Renal cortex interstitium (tissue), 15 donors: ENCODE measurements at places on chromosomes 2 and 18. TPM values are rescaled to one million over a fixed set of nuclear protein-coding genes. Genes with fewer than 3 reads are reported as not detected.

The CYP1B1 gene
- polyA plus RNA-seq, result 105 TPM

DNA sequence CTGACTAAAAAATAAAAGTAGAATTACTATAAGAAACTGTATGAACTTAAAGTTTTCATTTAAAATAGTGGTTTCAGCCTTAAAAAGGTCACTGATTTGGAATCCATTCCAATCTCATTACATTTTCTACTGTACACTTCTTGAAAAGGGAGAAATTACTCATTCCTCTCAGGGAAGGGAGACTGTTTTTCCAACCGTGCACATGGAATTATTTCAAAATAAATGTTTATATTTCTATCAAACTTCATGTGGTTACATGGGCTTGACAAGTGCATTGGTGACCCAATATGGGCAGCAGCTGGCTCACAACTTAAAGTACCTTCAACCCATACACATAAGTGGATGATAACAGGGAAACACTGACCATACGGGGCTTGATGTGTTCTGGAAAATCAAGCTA lies 324.5 kb upstream of the THUMPD2 start:
- no peak for DNase-seq

GRCh38 chr18:79644006-79644665 lies 35.5 kb upstream of the CTDP1 start:
- DNase-seq, result no peak

DNA sequence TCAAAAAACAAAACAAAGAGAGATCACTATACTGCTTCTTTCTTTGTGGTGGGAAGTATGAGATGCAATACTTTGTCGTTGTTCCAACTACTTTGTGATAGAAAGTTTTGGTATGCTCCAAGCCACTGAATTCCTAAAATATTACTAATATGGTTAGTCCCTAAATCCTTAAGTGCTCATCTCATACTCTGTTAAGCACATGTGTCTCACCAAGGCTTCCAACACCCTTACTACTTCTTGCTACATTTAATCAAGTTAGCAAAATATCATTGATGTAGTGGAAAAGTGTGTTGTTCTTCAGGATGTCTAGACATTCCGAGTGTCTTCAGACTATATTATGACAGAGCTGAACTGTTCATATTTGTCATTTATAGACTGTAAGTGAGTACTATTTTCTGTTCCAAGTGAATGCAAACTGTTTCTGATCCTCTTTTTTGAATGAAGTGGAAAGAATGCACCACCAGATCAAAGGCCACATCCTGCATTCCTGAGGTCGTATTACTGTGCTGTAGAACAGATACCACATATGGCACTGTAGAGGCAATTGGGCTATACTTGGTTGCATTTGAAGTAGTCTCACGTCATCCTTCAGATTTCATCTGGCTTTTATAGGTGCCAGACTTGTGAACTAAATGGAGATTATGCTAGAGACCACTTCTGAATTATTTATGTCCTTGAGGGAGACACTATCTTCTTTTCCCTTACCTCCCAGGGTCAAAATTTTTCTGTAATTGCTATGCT lies 298.4 kb upstream of the ZNF521 start:
- DNase-seq, result no peak

DNA sequence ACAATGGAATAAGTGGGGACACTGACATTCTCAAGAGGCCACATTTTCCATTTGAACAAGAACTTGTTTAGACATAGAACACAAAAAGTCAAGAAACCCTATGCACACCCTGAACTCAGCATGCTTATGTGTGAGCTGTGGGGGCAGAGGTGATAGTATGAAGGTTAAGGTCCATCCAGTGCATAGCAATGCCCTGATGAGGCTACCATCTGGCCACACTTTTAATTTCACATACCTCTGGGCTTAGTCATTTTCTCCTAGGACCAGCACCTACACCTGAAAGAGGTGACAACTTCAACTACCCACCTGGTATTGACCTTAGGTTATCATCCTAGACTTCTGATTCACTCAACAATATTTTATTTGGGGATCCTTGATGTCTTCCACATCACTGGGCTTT lies 139.8 kb downstream of the PIK3C3 start:
- no peak for DNase-seq
